EH (cell line): ENCODE measurements at places on chromosomes 12 and 14.

DNA sequence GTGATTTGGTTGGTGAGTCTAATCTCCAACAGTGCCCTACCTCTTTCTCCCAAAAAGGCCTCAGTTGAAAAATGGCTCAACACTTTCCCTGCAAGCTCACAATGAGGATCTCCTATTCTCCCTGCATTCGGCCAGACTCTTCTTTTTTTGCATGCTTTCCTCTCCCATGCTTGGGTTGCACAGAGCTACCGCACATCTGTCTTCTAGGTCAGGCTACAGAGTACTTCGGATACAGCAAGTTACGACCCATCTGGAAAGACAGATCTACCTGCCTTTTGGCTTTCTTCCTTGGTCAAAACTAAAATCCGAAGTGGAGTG, 305 bp upstream of the SLC16A7 start:
- no peak for DNase-seq

DNA sequence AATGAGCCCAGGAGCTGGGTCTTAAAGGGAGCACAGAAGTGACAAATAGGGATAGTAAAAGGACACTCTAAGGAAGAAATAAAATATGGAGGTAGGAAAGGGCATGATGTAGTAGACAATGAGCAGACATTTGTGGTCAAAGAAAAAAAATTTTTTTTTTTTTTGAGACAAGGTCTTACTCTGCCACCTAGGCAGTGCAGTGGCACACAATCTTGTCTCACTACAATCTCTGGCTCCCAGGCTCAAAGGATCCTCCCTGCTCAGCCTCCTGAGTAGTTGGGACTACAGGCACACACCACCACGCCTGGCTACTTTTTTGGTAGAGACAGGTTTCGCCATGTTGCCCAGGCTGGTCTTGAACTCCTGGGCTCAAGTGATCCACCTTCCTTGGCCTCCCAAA, 8.5 kb downstream of the FKBP3 start:
- DNase-seq: no peak

DNA sequence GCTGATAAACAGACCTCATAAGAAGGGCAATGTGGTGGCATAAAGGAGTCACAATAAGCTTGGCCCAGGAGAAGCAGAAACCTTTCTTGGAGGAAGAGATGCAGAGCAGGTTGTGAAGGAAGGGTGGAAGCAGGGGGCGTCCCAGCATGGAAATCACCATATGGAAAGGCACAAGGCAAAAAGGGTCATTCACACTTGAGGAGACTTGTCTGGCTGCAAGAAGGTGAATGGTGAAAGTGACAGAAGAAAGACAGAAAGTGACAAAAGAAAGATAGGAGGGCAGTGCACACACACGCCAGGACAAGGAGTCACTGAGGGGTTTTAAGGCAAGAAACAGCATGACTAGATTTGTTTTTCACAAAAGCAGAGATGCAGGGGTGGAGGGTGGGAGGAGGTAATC, 38.3 kb downstream of the GALNT4 start:
- no peak for DNase-seq

DNA sequence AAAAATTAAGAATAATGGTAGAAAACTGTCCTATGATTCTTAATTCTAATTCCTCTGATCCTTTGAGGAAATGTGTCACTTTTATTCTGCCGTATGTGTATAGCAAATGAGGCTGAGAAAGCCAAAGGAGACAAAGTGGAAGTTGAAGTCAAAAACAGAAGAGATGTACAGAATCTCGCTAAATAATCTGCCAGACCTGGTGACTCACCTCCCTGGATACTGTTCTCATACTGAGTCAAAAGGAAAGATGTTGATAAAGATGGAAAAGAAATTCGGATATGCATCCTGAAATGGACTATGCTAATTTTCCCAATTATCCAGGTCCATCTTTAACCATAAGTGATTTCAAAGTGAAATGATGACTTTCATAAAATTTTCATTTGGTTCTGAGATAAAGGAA, 92.5 kb downstream of the DUSP6 start:
- DNase-seq: peak; percentile 14

DNA sequence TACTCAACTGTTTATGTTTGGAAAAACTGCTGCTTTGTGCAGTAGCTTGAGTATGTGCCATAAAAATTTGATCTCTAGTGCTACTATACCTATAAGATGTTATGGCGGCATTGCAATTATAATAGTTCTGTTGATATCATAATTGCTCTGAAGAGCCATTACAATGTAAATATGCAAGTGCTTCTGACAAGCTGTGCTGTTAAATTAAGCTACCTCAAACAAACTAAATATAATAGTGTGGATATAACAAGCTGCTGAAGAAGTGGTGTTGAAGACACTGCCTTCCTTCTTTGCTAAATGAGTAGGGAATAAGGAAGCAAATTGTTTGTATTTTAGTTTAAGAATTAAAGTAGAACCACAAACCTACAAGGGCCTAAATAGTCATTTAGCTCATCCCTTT, 301.0 kb upstream of the MIS18BP1 start:
- no peak for DNase-seq
